ENCODE measurements at places on chromosomes 12 and 14.

DNA sequence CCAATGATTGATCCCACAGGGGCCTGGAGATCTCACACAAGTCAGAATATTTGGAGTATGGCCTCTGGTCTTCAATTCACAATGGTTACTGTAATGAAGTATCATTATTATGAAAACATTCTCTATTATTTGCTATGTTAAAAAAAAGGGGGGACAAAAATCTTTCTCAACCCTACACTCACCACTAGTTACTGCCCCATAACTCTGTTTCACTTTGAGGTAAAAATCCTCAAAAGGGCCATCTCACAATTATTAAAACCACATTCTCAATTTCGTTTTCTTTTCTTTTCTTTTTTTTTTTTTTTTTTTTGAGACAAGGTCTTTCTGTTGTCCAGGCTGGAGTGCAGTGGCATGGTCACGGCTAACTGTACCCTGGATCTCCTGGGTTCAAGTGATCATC, 59.6 kb upstream of the KCNC2 start:
- no peak for DNase-seq

DNA sequence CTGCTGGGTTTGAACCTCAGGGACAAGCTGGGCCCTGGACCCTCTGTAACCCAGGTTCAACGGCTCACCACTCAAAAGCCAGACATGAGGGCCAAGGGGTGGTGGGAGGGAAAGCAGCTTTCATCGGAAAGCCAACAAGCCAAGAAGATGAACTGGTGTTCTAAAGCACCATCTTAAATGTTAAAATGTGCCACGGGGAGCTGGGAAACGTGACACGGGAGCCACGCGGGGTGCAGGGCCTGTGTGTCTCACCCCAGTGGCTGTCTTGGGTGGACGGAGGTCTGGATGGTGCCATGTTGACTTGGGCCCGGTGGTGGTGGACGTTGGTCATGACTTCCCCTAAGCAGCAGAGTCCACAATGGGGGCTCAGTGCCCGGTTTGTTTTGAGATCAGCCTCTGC, 97.7 kb upstream of the SFSWAP start:
- no peak for DNase-seq

GRCh38 chr12:108972358-108972757, 48.5 kb downstream of the SVOP start:
- no peak for DNase-seq

DNA sequence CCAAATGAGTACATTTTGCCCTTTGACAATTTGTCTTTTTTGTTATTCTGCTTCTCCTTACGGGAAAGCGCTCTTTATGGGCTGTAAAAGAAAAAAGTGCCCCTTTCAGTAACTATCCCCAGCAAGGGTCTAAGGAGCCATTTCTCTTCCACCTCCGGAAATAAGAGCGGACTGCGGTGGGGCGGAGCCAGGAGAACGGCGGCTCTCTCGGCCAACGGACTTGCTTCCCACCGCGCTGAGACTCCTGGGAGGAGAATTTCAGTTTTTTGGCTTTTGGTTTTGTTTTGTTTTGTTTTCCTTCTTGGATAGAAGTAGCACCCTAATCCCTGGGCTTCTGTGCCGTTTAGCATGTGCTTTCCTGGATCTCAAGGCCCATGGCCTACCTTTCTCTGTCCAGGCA, 43.5 kb downstream of the ZNF641 start:
- DNase-seq: no peak

- DNase-seq: peak; percentile 52
Measured at GRCh38 chr14:77459072-77459723, 1.3 kb downstream of the AHSA1 start.

GRCh38 chr14:59356767-59357166, 108.4 kb downstream of the GPR135 start:
- DNase-seq: no peak

GRCh38 chr14:54532111-54533012, 22.7 kb downstream of the CGRRF1 start:
- no peak for DNase-seq

DNA sequence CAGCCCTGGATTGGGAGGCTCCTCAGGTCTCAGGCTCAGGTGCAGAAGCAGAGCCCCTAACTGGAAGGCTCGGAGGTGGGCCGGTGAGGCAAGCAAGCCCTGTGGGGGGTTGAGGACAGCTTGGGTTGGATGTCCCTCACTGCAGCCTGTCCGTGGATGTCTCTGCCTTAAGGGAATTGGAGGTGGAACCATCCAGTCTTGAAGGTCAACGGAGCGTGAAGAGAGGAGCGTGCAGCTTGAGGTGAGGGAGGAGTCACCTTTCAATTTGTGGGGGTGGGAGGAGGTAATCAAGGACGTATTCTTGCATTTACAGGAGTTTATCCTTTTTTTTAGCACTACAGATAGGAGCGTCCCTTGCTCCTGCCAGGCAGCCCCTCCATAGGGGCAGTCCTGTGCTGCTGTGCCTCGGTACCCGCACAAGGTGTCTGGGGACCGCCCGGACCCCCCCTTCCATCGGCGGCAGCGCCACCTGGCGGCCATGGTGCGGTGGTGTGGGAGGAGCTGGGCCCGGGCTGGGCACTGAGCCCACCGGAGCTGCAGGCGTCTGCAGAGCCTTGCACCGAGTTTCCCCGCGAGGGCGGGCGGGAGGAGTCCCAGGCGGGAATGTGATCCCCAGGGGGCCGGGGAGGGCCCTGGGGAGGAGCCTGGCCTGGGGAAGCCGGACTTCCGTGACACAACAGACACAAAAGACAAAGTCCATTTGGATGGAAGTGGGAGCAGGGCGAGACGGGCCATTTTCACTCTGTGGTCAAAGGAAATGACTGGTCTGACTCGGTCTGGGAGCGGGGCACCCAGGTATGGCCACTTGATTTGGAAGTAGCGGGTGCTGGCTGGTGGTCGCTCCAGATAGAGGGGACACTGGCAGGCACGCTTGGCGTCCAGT, 864 bp downstream of the DNAJC22 start:
- no peak for DNase-seq

GRCh38 chr12:99026332-99027054, 381.4 kb downstream of the APAF1 start:
- DNase-seq: peak; percentile 22

DNA sequence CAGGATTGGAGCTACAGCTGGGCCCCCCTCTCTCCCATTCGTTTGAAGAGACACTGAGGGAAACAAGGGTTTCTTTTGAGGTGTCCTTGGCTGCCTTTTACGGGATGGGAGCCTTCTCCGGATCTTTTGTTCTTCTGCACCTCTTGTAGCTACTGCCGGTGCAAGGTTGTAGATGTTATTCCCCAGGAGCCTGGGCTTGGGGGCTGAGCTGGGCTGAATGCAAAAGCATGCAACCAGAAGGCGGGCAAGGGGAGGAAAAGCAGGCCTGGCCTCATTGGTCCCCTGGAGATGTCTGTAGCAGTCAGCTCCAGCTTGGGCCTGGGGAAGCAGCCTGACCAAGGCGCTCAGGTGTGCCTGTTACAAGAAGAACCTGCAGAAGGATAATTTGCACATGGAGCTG, 110.3 kb downstream of the GCH1 start:
- no peak for DNase-seq

DNA sequence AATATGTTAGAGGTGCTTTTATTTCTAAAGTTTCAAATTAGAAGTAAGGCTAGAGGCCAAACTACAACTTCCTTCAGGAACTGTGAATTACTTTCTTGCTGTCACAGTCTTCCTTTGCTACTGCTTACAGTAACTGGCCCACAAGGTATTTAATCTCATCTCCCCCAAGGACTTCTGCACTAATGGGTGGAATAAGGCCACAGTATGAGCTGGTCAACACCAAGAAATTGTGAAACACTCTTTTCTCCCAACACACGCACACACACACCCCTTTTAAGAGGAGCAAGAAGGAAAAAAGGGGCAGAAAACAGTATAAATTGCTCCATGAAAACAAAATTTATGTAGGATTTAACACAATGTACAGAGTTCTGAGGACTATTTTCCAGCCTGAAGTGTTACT, 45.6 kb downstream of the SCAF11 start:
- DNase-seq: no peak

DNA sequence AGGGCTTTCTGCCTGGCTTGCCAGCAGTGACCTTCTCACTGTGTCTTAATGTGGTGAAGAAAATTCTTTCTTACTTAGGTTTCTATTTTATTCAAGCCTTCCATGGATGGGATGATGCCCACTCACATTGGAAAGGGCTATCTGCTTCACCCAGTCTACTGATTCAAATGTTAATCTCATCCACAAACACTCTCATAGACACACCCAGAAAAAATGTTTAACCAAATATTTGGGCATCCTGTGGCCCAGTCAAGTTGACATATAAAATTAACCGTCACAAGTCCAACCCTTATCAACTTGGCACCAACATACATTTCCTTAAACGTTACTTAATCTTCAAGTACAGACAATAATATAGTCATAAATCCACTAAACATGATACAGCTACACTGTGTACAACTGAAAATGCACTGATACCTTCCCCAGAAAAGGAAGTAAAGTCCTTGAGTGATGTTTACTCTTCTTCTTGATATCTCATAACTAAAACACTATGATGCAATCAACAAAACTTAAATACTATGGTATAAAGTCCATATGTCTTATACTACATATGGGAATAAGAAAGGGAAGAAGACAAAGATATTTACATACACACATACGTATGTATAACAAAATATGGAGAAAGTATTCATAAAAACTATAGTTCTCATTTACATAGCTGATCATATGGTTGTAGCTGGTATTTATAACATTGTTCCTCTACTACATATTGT, 394.7 kb upstream of the NOVA1 start:
- no peak for DNase-seq

DNA sequence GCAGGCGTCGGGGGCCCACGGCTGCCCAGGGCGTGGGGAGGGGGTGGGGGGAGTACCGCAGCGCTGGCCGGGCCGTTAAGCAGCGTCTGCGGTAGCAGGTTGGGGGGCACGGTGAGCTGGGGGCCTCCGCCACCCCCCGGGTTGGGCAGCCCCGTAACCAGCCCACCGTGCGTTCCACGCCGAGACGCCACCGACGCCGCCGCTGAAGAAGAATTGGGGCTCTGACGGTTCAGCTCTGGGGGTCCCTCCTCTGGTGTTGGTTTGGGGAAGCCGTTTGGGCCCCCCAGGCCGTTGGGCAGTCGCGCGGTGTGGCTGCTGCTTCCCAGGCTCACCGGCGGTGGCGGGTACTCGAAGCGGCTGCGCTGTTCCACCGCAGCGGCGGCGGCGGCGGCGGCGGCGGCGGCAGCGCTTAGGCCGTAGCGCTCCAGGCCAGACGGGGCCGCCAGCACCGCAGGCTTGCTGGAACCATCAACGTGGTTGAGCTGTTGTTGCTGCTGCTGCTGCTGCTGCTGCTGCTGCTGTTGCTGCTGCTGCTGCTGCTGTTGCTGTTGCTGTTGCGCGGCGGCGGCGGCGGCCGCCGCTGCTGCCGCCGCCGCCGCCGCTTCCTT, 1.5 kb downstream of the IRF2BPL start:
- no peak for DNase-seq

DNA sequence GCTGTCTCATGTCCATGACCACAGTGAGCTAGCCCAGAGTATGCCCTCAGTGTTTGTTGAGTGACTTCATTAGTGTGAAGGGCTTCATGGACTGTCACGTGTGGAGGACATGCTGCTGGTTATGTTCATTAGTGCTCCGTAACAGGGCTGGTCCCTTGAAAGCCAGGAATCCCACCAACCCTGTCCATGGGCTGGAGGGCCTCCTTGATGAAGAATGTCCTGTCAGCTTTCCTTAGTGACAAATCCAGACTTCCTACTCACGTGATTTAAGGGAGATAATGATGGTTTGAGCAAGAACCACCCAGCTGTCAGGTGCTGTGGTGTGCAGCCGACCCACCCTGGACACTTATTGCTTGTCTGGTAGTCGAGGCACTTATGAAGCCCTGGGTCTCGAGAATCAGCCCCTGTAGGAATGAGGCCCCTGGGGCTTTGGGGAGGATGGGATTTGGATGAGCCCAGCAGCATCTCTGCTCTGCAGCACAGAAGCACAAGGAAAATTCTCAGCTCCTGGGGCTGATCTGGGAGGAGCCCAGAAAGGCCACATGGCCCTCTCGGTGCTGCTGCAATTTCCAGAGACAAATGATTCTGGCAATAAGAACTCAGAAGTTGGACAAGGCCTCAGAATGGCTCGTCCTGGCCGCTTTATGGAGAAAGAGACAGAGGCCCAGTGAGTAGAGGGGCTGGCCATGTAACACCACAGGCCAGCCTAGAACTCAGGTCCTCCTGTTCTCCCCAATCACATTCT, 37.2 kb upstream of the FAM181A start:
- DNase-seq: no peak

GRCh38 chr14:61219673-61220072, 61.5 kb downstream of the TMEM30B start:
- no peak for DNase-seq

GRCh38 chr12:106226884-106227640, 20.8 kb downstream of the CKAP4 start:
- DNase-seq: no peak

DNA sequence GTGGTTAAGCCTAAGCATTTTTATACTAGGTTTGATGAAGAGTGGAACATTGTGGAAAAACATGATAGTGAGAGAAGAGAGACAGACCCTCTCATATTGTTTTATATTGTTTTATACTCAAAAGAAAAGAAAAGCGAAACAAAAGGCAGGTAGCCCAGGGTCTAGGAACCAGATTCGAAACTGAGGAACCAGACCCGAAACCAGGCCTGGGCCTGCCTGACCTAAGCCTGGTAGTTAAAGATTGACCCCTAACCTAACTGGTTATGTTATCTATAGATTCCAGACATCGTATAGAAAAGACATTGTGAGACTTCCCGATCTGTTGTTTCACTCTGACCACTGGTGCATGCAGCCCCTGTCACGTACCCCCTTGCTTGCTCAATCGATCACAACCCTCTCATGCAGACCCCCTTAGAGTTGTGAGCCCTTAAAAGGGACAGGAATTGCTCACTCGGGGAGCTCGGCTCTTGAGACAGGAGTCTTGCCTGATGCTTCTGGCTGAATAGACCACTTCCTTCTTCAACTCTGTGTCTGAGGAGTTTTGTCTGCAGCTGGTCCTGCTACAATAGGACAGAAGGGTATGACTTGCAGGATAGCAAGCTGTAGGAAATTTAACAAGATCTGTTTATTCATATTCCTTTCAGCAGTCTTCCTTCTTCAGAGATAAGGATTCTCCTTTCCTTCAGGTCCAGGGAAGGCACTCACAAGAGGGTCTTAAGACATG, 147.1 kb upstream of the PLEKHA5 start:
- no peak for DNase-seq

- no peak for DNase-seq
Measured at GRCh38 chr12:12432364-12432763, 75.5 kb downstream of the BORCS5 start.

DNA sequence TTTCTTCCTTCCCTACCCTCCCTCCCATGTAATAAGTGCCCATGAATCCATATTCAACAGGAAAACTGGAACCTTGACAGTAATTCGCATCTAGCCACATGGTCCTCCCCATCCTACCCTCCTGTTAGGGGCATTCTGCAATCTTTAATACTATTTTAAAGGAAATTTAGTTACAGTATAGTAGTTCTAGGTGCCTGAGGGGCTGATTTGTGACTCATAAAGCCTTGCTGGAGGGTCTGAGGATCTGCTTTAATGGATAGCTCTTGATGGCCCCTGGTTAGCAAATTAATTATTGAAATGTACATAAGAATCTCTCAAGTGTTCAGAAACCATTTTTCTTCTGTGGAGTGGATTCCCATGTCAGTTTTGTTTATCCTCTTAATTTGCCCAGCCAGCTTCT, 54.1 kb downstream of the ESRRB start:
- DNase-seq: no peak

Measured in iPS DF 6.9 (cell line).